Nephron progenitor cell (in vitro differentiated cells): ENCODE measurements at places on chromosomes 16 and 17.

DNA sequence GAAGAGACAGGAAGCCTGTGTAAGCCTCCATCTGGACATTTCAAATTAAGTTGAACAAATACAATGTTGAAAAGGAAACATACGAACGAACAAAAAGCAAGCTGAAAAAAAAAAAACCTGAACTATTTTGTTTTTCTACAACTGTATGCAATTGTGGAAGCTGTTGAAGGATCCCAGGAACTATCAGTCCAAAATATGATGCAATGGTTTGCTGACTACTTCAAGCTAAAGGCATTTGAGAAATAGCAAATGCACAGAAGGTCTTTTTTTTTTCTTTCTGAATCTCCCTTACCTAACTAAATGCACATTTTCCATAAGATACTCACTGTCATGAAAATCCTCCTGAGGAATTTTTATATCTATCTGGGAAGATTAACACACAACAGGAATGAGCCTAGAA, 40.2 kb downstream of the MAF start:
- DNase-seq = no peak

DNA sequence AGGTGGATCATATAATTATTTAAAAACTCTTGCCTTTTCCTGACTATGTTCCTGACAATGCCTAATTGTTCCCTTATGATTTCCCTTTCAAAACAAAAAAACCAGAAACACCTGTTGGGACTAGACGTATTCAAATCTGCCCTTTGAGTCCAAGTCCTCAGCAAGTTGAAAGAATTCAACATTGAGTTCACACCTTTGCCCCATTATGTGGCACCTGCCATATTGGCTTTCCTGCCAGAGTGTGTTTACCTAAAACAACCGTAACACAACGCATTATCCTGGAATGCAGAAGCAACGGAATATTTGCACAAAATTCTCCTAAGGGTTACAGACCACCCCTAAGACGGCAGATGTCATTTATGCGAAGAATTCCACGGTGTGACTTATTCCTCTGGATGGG, 105.9 kb downstream of the ZFHX3 start:
- no peak for DNase-seq

- peak; percentile 97 for DNase-seq
Measured at GRCh38 chr16:30921748-30922419, 1.5 kb upstream of the FBXL19 start.

GRCh38 chr17:48542114-48542656, 2.7 kb downstream of the HOXB2 start:
- peak; percentile 41 for DNase-seq

GRCh38 chr17:29048440-29049368, 5.8 kb downstream of the PIPOX start:
- peak; percentile 24 for DNase-seq

GRCh38 chr17:79706931-79707850, 23.6 kb upstream of the ENPP7 start:
- DNase-seq = no peak

DNA sequence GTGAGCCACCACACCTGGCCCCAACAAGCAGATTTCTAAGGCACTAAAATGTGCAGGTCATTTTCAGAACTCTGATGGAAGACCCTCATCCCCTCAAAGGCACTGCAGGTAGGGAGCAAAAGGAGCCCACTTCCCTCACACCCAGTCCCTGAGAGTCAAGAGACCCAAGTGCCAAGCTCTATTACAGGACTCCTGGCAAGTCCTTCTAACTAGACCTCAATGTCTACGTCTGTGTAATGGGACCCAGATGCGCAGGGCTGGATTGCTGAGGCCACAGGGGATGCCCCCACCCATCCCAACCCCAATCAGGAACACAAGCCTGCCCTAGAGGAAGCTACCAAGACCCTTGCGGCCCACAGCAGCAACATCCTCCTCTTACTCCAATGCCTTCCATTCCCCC, 2.7 kb downstream of the PLLP start:
- DNase-seq = no peak
